ENCODE measurements at places on chromosomes 6 and 20.
A peak's percentile ranks its signal among the peaks of the same experiment; 100 is the strongest.

DNA sequence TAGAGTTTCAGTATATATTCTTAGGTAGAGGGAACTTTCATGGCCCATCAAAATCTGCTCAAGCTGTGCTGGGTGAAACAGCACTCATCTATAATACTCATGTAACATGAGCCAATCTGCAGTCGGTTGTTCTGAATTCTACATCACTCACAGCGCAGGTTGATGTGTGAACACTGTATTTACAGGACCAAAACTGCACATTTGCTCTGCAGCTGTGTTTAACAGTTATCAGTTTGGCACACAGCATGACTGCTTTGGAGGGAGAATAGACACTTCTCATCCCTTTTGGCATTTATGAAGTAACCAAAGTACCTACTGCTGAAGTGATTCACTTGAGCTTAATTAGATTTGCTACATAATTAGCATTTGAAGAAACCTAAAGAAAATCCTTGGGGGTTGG lies 225.1 kb downstream of the BCKDHB start:
- no peak for DNase-seq

- peak; percentile 76 for DNase-seq
These were observed 14.9 kb upstream of the SLC22A23 start for GRCh38 chr6:3471711-3472110.

DNA sequence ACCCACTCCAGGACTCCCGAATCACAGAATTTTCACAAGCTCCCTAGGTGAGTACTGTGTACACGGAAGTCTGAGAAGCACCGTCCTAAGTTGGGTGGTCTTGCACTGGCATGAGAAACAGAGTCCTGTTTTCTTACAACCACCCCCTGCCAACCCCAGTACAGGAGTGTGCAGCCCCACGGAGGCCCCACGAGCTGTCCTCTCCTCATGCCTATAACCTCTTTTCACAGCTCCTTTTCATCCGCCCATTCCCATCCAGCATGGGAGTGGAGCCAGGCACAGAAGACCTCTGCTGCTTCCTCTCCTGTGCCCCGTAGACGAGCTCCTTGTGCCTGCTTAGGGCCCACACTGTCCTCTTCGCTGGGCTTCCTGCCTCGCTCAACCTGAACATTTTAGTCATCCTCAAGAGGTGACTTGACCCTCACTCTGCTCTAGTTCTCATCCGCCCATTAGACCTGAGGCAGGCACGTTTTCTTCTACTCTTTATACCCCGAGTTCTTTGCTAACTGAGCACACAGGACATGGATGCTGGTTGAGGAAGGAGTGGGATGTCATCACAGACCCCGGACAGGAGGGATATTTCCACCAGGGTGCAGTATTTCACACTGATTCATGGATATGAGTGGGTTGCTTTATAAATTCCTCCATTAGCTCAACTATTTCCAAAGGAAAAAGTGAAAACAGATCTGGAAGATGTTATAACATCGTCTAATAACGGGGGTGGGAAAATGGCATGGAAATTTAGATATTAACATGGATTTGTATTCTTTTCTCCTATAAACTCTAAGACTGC lies 160.5 kb downstream of the TTLL2 start:
- peak; percentile 14 for DNase-seq

DNA sequence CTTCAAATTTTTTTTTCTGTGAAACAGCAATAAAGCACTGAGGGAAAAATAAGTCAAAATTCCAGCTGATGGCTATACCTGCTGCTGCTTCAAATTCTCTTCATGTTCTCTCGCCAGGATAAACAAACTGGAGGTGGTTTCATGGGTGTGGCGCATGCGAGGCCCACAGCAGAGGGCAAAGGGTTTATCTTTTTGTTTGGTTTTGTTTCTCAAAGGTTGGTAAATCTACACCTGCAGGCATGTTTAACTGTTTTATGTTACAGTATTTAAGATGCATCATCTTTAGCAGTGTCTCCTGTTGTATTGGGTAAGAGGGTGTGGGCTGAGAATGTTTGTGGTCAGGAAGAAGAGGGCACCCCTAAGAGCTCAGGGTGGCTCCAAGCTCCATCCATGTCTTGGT lies 342.2 kb downstream of the CDH26 start:
- DNase-seq = no peak

GRCh38 chr20:18999086-18999485 lies 185.5 kb downstream of the SCP2D1 start:
- DNase-seq = no peak

GRCh38 chr20:22312744-22313346 lies 271.5 kb downstream of the FOXA2 start:
- peak; percentile 49 for DNase-seq

- DNase-seq = no peak
These were observed 1017.4 kb upstream of the MANEA start for GRCh38 chr6:94559829-94560537.

GRCh38 chr6:26092443-26092842 lies 5.2 kb downstream of the HFE start:
- DNase-seq = no peak

GRCh38 chr20:47749339-47749738 lies 35.9 kb downstream of the SULF2 start:
- DNase-seq = no peak

DNA sequence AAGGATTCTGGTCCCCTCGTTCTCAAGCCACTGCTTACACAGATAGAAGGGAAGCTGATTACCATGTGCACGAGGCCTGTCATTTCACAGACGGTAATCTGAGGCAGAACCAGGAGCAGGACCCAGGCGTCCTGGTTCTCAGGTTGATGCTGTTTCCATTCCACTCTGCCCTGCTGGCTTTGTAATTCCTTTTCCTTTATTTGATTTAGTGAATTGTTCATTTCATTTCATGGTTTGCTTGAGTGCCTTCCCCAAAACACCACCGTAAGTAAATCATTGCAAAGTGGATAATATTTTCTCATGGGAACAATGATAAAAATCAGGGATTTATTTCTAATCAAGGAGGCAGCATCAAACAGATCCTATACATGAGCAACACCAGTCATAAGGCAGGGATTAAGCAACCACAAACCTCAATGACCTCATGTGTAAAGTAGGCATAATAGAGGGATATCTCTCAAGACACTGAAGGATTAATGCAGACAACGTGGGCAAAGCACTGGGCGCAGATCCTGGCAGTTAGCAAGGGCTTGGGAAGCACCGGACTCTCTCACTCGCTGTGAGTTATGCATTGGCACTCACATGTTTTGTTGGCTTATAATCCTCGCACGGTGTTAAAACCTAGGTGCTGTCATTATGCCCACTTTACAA lies 229.5 kb upstream of the FOXQ1 start:
- peak; percentile 72 for DNase-seq

DNA sequence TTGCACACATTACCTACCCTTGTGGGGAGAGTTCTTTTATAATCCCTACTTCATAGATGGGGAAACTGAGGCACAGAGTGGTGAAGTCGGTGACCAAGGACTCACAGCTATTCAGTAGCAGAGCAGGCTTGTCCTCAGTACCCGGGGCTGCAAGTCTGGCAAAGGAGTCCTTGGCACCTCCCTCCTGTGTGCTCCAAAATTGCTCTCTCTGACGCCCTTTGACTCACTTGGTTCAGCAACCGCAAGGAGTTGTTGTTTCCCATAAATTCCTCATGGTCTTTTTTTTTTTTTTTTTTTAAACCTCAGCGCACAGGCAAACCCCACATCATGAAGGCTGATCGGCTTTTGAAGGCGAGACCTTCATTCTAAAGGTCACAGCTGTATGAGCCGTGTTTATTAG lies 143.2 kb downstream of the CEBPB start:
- DNase-seq = peak; percentile 94

DNA sequence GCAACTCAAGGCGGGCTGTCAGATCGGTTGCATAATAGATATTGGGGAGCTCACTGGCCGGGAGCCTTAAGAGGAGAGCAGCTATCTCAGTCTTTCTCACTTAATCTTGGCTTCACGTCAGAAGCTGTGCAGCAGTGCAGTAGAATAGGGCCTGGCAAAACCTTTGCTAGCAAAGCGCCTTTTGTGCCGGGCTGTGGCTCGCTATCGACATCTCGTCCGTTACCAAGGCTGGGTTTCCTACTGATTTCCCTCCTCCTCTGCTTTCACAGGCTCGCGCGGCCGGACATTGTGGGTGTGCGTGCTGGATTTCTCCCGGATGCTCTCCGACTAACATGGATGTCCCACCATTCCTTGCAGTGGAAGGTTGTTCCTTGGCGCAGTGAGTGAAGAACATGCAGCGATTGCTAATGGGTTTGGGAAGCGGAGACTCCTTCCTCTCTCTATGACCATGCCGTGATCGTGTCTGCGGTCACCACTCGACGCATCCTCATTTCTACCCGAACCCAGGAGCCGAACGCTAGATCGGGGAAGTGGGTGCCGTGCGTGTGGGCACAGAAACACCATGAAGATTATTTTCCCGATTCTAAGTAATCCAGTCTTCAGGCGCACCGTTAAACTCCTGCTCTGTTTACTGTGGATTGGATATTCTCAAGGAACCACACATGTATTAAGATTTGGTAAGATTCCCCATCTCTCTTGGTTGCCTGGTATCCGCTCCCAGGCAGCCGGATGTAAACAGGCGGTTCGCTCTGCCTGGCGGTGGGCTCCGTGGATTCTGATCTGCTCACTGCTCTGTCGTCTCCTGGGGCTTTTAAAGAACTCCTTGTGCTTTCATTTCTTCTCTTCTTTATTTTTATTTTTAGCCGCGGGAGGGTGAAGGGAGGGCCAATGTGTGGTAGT lies 5.5 kb downstream of the GRIK2 start:
- DNase-seq = no peak
